ENCODE measurements at places on chromosomes 16 and 17.
A peak's percentile ranks its signal among the peaks of the same experiment; 100 is the strongest.

DNA sequence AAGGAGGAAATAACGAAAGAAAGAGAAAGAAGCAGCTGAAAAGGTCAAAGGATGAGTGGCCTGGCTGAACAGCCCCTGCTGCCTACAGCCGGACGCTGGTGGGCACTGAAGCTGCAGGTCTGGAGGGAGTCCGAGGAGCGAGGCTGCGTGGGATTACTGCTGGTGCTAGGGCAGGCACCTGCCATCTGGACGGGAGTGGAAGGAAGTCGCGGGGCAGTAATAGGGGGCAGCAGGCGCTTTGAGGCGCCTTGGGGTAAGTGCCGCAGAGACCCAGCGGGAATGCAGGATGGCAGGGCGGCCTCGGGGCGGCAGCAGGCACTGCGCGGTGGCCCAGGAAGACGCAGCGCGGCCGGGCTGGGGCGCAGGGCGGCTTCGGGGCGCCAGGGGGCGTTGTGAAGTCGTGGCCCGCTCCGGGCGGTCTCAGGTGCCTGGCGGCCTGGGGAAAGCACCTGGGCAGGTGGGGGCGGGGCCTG lies 303 bp upstream of the SCNN1G start:
- peak; percentile 58 for DNase-seq

DNA sequence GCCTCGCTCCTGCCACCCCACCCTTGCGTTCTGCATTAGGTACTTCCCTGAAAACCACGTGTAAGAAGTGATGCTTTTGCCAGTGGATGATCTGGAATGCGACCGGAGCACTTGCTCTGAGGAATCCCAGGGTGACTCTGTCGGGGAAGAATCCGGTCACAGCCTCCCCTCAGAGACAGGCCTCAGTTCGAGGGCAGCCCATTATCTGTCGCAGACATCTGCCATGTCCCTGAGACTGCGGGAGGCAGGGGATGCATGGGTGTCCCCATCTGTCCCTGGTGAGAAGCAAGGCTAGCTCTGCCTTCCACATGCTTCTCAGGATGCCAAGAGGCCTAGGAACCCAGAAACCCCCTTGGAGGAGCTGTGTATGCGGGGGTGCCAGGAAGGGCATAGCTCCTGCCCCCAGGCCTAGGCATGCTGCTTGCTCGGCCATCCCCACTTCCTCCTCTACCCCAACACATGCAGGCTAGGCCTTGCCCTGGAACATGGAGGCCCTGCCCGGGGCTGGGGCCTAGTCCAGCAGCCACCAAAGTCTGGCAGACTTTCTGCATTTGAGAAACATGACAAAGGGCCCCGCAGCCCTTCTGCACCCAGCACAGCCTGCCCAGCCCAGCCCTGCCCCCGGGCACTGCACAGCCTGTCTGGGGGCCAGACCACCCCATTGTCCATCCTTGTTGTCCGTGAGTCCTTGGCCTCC lies 20.5 kb downstream of the MNT start:
- no peak for DNase-seq

DNA sequence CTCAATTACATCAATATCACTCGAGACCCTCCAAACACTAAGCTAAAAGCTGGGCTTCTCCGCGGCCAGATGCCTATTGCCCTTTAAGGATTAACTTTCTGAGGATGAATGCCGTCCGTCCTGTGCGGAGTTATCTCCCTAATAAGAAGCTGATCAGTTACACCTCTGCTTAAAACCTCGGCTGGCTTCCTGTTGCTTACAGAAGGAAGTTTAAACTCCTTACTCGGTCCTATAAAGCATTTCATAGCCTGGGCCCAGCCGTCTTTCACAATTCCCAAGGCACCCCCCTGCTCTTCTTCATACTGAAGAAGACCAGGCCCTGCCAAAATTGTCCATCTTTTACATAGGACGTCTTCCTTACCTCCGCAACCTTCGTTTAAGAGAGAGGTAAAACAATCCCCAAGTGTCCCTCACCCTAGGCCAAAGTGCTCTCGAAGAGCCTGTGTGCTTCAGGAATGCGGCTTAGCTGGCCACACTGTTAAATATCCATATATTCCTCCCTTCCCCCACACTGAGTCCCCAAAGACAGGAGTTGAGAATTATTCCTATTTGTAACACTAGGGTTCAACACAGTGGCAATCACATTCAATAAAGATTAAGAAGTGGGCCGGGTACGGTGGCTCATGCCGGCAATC lies 112.6 kb upstream of the IRX5 start:
- DNase-seq = no peak

DNA sequence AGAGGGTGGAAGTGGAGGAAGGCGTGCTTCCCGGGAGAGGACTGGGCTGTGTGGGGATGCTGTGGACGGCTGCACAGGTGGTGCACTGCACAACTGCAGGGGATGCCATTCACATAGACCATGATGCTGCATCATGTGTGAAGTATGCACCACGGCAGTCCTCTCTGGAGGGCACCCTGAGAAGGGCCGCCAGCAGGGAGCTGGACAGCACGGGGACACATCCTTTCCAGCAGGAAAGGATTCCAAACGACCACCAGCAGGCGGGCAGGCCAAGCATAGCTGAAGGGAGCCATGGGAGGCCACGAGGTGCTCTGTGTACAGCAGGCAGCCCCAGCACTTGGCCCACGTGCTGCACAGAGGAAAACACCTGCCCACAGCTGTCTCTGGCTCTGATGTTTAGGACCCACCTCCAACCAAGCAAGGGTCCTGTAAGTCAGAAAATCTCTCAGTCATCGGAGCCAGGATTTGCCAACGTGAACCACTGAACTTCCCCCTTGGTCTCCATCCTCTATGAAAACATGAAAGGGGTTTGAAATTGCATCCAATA lies 10.1 kb downstream of the ACTG1 start:
- no peak for DNase-seq

DNA sequence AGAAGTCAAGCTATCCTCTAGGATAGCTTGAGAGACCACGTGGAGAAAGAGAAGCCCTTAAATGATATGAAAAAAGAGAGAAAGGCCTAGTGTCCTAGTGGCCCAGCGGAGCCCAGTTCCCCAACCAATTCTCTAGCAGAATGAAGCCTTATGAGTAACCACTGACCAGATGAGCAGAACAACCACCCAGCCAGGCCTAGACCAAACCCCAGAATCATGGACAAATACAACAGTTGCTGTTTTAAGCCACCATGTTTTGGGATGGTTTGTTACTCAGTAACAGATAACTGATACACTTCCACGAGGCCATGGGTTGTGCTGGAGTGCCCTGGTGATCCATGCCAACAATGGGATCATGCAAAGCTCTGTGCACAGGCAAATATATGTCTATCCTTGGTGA lies 377.1 kb downstream of the SOX9 start:
- no peak for DNase-seq

GRCh38 chr17:8954339-8954738 lies 11.2 kb downstream of the PIK3R5 start:
- no peak for DNase-seq

DNA sequence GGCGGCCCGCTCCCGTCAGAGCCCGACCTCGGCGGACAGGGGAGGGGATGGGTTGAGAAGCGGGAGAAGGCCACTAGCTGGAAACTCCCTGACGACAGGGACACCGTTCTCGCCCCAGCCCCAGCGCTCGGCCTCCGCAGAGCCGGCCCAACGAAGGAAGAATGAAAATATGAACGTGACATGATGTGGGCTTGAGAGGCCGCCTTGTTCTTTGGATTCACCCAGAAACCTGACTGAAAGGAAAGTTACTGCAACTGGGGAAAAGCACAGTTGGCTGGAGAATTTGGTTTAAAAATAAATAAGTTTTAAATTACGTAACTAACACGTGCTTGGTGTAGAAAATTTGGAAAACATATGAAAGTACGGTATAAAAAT lies 21.1 kb downstream of the NPTX1 start:
- DNase-seq = no peak
